ENCODE measurements at places on chromosomes 7 and 10. TPM values are rescaled to one million over a fixed set of nuclear protein-coding genes. Genes with fewer than 3 reads are reported as not detected.

Gene AKR1C4
- 0.28 TPM for total RNA-seq

Gene VWA2
- total RNA-seq = not detected

Gene GIMAP1
- not detected for total RNA-seq

Gene FBXW4
- 15.0 TPM for total RNA-seq

Gene TSPAN12
- total RNA-seq = 0.70 TPM

Gene ASAH2B
- 4.2 TPM for total RNA-seq

Gene TRIM8
- 39.8 TPM for total RNA-seq

Gene TRIM4
- total RNA-seq = 21.7 TPM

- DNase-seq = no peak
Observed at GRCh38 chr10:71316056-71316785, 2.8 kb upstream of the SLC29A3 start.

DNA sequence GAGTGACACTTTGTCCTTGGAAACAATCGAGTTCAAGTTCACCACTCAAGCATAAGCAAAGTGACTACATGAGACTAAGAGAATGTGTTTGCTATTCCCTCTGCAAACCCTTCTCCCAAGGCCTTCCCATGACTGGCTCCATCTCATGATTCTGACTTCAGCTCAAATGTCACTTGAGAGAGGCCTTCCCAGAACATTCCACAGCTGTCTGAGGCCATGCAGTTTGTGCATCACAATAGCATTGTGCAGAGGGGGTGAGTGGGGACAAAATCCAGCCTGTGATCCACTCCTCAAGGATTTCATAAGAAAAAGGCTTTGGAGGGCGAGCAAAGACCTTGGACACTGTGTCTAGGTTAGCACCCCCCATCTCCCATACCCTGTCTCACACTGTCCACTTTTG lies 6.9 kb upstream of the LRMDA start:
- DNase-seq = no peak

DNA sequence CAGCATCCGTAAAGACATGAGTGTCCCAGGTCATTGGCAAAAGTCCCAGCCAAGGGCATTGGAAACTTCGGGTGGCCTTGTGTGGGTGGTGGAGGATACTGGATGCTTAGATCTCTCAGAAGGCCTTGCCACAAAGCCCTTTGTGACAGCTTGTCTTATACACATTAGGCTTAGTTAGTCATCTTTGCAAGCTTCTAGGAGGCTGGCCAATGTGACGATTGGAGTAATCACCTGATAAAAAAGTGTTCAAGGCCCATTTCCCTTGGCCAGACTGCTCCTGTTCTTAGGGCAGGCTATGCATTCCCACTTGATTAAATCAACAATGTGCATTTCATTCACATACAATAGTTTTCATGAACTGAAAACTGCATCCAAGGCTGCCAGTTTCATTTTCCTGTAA lies 26.9 kb downstream of the NPS start:
- DNase-seq = no peak

DNA sequence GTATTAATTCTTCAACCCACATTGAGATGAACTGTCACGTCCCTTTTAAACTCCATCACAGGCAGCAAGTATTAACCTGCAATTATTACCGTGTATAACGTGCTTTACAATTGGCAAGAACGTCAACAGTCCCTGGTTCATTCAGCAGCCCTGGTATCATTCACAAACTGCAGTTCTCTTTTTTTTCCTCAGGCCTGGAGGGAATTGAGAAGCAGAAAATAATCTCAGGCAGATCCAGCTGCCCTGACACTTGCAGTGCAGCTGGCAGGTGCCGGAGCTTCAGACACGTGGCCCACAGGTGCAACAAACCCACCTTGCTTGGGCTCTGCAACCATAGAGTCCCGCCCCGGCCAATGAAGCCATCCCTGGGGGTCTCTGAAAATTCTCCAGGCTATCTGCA lies 137.3 kb downstream of the PLXNA4 start:
- no peak for DNase-seq

DNA sequence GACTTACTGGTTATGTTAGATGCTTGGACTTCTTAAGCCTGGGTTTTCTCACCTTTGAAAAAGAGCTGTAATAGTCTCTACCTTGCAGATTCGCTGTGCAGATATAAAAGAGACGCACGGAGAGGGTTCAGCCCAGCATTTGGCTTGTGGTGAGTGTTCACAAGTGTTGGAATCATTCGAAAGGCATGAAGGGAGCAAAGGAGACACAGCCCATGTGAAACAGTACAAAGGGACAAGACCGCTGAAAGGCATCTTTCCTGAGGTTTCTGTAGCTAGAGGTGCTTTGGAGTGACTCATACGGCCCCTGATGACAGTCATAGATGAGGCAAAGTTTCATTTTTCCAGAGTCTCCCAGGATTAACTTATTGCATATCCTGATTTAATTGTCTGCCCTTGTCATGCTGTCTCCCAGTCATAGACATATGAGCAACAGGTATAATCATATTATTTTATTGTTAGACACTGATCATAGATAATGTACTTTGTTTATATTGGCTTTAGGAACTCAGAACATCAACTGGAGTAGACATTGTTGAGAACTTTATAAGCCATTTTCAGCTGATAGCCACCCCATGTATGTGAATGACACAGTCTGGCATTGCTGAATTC lies 171.1 kb downstream of the ADRA2A start:
- no peak for DNase-seq

DNA sequence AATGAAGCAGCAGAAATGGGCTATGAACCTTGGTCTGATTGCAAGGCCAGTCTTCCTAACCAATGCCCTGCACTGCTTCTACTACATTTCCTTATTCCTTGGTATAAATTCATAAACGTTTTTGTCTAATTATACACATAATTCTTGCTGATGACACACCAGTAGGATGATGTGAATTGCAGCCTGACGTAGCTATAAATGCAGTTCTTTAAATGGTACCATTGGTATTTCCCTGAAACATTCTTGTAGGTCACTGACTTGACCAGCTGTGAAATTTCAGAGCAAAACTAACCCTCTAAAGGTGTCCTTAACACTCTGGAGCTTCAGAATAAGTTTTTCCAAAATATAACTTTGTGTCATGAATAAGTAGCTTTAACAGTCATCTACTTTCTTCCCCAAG lies 50.8 kb downstream of the IFIT5 start:
- DNase-seq = no peak

- DNase-seq = no peak
Observed at GRCh38 chr10:43938810-43939209, 290.1 kb upstream of the ZNF32 start.

- no peak for DNase-seq
Observed at GRCh38 chr10:44830022-44830421, 81.1 kb upstream of the TMEM72 start.

DNA sequence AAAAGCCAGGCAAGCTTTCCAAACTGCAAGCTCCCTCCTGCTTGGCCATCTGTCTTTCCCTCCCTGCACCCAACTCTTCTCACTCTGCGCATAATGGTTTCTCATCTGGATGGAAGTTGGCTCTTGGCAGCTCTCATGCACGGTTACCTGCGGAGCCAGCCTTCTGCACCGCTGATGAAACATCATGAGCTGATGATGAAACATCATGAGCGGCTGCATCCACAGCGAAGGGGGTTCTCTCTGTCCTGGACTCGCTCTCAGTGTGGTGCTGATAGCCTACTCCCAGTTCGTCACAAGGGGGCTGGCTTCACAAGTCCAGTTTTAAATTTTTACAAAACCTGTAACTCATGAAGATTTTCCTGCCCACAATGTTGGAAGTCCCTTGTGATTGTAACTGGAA lies 457.5 kb downstream of the ACTR3B start:
- DNase-seq = no peak

- DNase-seq = peak; percentile 23
Observed at GRCh38 chr7:127792528-127793342, 140.7 kb downstream of the SND1 start.

- DNase-seq = no peak
Observed at GRCh38 chr10:112988839-112989406, 38.9 kb downstream of the TCF7L2 start.

- no peak for DNase-seq
Observed at GRCh38 chr7:66304536-66304935, 99.4 kb downstream of the TPST1 start.

DNA sequence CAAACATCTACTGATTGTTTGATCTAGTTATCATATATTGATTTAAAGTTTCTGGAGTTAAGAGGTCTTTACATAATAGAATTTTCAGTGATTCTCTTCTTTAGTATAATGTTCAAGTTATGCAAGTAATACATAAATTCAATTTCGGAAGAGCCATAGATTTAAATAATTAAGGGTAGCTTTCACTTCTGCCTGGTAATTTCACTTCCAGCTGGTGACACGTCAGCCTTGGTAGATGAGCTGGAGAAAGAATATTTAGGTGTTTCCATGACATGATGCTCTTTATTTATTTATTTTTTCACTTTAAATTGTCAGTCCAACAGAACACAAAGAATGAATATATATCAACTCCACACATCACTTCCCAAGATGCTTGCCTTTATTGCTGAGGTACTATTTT lies 5.2 kb upstream of the OTUD1 start:
- no peak for DNase-seq

GRCh38 chr7:114295522-114295921 lies 119.1 kb upstream of the FOXP2 start:
- DNase-seq = no peak

- no peak for DNase-seq
Observed at GRCh38 chr7:16951483-16952080, 69.8 kb upstream of the AGR3 start.

- no peak for DNase-seq
Observed at GRCh38 chr7:48803250-48803649, 121.1 kb upstream of the CDC14C start.

DNA sequence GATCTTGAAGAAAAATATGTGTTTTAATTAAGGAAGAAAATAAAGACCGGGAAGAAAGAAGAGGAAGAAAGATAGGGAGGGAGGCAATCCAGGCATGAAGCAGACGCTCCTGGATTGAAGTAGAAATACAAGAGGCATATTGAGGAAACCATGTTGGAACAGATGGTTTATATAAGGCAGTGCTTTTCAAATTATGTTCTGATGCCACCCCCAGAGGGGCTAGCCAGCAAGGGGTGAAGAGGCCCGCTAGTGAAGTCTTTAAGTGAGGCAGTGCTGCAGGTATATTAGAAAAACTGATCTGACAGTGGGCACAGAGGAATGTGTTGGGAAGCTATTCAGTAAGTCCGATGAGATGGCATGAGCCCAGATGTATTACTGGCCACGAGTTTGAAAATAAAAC lies 40.1 kb downstream of the REEP3 start:
- DNase-seq = no peak

GRCh38 chr7:92415225-92415624 lies 32.1 kb upstream of the GATAD1 start:
- DNase-seq = no peak

DNA sequence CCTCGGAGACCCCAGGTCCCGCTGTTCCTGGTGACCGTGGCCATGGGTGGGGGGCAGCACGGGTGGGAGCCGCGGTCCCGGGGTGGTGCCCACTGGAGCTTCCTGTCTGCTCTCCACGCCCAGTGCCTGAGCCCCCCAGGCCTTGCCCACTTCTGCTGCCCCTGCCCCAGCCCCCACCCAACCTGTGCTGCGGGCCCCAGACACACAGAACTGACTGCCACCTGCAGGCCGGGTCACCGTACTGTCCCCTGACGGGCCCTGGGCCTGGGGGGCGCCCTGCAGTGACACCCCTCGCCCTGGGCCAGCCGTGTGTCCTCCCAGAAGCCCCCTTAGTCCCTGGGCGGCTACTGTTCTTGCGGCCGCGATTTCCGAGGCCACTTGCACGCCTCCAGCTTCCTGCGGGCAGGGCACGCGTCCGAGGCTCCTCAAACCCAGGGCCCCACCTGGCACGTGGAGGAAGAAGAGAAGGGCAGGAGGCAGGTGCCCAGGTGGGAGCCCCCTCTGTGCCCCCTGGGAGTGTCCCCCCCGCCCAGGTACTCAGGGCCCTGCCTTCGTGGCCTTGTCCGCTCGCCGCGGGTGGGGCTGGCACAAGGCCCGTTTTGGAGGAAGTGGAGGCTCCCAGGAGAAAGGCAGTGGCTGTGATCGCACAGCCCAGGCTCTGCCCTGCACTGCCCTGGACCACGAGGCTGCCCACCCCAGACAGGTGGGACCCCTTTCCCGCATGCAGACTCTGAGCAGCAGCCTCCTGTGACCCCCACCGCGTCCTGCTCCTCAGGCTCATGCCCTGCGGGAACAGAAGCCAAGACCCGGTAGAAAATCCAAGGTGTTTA lies 10.4 kb downstream of the TMEM184A start:
- DNase-seq = no peak

DNA sequence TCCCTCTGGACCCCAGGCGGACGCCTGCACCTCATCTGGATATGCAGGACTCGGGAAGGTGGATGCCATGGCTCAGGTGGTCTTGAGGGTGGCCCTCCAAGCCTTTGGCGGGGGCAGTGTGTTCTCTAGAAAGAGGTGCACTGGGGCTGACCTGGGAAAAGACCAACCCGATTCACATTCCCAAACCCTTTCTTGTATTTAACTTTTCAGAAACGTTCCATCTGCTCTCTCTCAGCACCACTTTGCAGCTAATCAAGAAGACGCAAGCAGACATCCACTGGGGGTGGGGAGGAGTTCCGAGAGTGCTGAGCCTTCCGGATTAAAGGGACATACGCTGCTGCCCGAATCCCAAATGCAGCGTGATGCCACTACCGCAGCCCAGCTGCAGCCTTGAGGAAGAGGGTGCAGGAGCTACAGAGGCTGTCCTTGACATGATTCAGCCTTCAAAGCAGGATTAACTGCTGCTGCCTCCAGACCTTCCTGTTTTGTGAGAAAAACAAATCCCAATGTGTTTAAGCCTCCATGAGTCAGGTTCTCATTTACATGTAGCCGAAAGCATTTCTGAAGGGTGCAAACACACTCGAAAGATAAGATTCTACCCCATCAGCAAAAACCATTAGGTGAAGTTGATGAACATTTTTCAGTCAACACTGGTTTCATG lies 39.9 kb downstream of the RBM17 start:
- no peak for DNase-seq

DNA sequence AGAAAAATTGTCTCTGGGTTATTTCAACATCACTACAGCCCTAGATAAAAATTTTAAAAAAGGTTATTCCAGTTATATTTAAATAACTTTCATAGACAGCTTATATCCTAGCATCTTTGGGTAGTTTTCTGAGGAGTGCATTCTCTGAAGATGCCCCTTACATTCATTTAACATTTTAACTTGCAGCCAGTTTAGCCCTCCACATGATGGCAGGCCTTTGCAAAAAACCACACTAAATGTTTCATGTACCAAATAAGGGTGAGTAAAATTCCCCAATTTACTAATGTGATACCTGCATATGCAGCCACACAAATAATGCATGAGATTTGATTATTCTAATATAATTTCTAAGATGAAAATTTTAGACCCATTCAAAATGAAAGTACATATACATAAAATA lies 108.4 kb upstream of the ZWINT start:
- DNase-seq = no peak

DNA sequence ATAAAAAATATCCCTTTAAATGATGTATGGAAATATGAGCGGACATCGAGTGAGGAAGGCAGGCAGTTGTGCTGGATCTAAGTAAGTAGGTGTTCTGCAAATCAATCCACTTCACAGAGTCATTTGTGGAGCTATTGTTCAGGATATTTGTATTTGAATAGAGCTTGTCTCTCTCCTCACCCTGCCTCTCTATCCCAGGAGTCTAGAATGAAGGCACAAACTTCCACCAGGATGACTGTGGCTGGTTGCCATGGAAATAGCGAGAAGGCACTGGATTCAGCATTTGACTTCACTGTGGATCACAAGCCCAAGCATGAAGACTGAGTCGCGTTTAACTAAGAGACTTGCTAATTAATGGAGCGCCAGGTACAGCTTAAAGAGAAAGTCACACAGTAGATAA lies 53.2 kb downstream of the NPY start:
- DNase-seq = no peak

GRCh38 chr10:71569775-71570588 lies 149.6 kb downstream of the C10orf105 start:
- peak; percentile 53 for DNase-seq

Data from HepG2 (cell line).